A549 treated with ZK216348 at 1 μM for 4 hours (cell line): ENCODE measurements at places on chromosomes 11 and 22. TPM values are rescaled to one million over a fixed set of nuclear protein-coding genes. Genes with fewer than 3 reads are reported as not detected.

C11orf86 gene
- total RNA-seq, result 34.6 to 89.6 TPM (median 68.0 TPM) in 5 replicates

BCO2 gene
- 0.49 to 1.9 TPM (median 1.6 TPM) in 5 replicates for total RNA-seq

B4GALNT4 gene
- total RNA-seq, result 11.3 to 21.7 TPM (median 14.1 TPM) in 5 replicates

MS4A12 gene
- total RNA-seq, result not detected in 5 replicates

ZFTA gene
- 4.4 to 8.5 TPM (median 6.8 TPM) in 5 replicates for total RNA-seq

SUSD2 gene
- 41.6 to 76.6 TPM (median 72.0 TPM) in 5 replicates for total RNA-seq

EXPH5 gene
- 0.03 to 0.06 TPM (median 0.04 TPM) in 4 of 5 replicates, not detected in the other for total RNA-seq

MMP1 gene
- total RNA-seq, result 0.58 to 1.3 TPM (median 1.0 TPM) in 5 replicates

MRGPRX4 gene
- not detected in 5 replicates for total RNA-seq

KDELR3 gene
- 15.5 to 23.2 TPM (median 18.7 TPM) in 5 replicates for total RNA-seq

MUC2 gene
- total RNA-seq, result 0.26 to 0.59 TPM (median 0.36 TPM) in 5 replicates

SLC29A2 gene
- 2.5 to 5.8 TPM (median 5.7 TPM) in 5 replicates for total RNA-seq

KCNJ11 gene
- total RNA-seq, result 0.90 to 2.0 TPM (median 1.4 TPM) in 5 replicates

ELMOD1 gene
- 0.25 to 0.42 TPM (median 0.32 TPM) in 5 replicates for total RNA-seq

ANO3 gene
- total RNA-seq, result not detected in 5 replicates

HEPHL1 gene
- total RNA-seq, result not detected in 5 replicates

NCF4 gene
- not detected in 5 replicates for total RNA-seq

MRGPRF gene
- 0.06 to 0.09 TPM in 2 of 5 replicates, not detected in the others for total RNA-seq
